Activated T-cell treated with anti-CD3 and anti-CD28 coated beads, Interleukin-2, amount 50 U/mL, for 1 hour (primary cell): ENCODE measurements at places on chromosomes 13 and 19.

DNA sequence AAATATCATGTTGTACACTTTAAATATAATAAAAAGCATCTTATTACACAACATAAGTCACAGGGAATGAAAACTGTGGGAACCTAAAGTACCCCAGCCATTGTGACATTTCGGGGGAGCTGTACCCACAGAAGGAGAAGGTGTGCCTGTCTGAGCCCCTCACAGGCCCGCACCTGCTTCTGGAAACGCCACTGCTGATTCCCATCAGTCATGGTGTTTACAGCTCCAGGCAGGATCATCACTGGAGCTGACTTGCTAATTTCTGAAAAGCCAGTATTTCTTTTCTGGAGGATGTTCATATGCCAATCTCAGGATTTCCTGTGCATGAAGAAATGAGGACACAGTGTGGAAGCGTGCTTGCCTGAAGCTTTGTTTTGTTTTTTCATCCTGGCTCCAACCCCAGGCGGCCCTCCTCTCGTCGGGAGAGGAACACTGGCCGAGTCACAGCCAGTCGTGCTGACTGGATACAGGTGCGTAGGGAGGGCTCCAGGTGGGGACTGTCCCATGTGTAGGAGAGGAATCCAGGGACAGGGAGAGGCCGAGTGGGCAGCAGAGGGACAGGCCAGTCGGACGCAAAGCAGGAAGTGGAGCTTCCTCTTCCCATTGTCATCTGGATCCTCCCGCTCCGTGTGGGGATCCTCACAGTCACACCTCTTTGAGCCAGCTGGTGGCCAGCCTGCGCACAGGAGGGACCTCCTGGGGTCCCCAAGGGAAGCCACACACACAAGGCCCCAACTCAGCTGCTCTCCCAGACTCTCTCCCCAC is 4.2 kb upstream of the ATP12A start:
- DNase-seq: no peak

DNA sequence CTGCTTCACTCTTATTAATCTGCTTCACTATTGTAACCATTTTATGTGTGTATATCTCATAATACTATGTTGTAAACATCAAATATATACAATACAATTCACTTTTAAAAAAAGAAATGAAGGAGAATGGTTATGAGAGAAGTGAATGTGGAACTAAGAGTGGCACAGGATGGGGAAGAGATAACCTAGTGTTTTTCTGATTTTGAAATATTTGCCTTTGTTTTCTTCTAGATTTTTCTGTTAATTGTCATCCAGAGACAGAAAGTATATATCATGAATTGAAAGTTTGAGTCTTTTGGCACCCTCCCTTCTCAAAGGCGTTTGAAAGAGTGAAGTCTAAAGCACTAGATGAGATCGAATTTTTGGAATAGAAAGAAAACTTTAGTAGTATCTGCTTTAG is 2.8 kb downstream of the DNAJC3 start:
- DNase-seq: no peak

DNA sequence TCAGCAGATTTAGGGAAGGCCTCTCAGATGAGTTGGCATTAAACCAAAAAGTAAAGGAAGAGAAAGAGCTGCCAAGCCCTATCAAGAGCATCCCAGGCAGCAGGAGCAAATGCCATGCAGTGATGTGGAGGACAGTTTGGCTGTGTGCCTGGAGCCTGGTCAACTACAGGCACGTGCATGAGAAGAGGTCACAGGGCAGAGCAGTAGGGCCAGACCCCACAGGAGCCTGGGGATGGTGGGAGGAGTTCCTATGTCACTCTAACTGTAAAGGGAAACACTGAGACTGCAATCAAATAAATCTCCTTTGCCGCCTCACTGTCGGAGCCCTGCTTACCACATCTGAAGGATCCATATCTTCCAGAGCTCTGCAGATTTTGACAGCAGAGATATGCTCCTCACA is 240.5 kb downstream of the ENOX1 start:
- no peak for DNase-seq

DNA sequence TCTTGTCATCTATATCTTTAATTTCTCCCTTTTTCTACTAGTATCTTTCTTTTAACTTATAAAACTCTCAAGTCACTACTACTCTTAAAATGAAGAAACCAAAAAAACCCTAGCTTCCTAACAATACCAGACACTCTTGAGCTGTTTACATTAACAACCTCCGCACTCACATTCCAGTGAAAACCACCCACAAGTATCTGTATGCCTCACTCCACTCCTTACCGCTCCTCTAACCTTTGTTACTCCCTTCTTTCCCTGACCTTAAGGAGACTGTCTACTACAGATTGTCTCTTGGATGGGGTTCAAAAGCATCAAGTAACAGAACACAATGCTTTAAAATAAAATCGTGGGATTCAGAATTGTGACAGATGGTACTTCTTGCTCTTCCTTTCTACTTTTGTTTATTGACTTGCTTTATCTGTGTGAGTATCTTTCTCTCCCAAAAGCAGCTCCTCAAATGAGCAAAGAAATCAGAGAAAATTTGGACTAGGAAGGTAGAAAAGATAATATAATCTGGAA is 110.0 kb upstream of the FBXL3 start:
- DNase-seq: no peak

DNA sequence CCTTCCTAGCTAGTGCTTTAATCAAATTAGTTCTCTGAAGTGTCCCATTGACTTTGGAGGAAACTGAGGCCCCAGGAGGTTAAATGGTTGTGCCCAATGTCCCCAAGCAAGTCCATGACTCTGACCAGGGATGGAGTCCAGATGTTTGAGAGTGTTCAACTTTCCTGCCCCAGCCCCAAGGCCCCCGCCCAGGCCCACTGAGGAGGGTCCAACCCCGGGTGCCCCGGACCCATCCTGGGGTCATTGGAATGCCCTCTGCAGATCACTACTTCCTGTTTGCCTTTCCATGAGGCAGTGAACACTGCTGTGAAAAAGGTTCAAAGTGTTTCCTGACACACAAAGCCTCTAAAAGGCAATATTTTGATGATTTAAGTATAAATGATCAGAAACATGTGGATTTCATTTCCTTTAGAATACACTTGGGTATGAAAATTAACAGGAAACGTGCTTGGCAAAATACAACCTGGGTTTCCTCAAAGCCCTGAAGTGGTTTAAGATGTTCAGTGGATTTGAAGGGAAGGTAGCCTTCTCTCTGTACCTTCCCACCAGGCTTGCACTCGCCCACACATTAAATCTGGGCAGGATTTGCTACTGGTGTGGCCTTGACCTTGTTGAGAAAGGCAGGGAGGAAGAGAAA is 335.7 kb downstream of the TSHZ3 start:
- DNase-seq: no peak

GRCh38 chr13:97339988-97340749 is 93.8 kb upstream of the RAP2A start:
- DNase-seq: no peak

DNA sequence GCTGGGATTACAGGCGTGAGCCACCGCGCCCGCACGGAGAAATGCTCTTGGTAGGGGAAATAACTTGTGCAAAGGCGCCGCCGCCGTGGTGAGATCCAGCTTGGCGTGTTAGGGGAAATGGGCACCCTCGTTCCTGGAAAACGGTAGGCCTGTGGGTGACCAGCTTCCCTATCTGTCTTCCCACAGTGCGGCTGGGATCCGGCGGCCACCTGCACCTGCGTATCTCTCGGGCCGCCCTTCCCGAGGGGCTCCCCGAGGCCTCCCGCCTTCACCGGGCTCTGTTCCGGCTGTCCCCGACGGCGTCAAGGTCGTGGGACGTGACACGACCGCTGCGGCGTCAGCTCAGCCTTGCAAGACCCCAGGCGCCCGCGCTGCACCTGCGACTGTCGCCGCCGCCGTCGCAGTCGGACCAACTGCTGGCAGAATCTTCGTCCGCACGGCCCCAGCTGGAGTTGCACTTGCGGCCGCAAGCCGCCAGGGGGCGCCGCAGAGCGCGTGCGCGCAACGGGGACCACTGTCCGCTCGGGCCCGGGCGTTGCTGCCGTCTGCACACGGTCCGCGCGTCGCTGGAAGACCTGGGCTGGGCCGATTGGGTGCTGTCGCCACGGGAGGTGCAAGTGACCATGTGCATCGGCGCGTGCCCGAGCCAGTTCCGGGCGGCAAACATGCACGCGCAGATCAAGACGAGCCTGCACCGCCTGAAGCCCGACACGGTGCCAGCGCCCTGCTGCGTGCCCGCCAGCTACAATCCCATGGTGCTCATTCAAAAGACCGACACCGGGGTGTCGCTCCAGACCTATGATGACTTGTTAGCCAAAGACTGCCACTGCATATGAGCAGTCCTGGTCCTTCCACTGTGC is 2.4 kb downstream of the GDF15 start:
- peak; percentile 88 for DNase-seq

DNA sequence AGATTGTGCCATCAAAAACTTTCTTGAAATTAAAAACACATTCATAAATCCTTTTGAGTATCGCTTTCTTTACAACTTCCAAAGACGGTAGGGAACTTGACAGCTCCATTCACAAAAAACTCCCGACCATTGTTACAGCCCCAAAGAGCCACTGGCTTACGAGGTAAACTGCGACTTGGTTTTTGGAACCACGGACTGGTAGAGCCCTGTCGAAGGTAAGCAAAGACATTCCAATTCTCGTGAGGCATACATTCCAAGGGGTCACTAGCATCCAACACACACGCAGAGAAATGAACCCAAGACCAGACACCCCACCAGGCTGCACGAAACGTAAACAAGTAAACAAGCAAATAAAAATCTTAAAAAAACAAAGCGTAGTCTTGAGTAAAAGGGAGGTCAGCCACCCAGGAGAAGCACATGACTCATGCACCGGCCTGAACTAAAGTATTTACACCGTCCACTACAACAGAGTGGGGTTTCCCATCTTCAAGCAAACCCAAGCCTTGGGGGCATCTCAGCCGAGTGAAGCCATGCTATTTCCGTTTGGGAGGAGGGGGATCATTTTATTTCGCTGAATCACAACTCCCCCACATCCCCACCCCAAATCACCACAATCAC is 1.4 kb downstream of the BRD4 start:
- no peak for DNase-seq
